ENCODE measurements at places on chromosomes 4 and X.

DNA sequence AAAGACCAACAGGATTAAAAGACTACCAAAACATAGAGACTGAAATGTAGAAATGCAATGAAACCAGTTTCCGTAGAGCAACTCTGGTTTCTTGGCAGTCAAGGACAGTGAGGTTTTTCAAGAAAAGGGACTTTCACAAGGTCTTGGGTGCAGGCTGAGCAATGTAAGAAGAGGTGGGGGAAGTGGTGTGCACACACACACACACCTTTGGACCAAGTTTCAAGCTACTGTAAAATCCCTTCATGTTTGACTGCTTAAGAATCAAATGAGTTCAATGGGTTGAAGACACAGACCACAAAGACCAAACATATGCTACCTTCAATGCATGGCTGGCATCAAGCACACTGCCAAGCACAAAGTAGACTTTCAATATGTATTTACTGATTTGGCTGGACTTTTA is 17.8 kb upstream of the MCF2 start:
- DNase-seq, result no peak

- no peak for DNase-seq
These were observed 680.8 kb downstream of the RPA4 start for GRCh38 chrX:97564496-97564895.

DNA sequence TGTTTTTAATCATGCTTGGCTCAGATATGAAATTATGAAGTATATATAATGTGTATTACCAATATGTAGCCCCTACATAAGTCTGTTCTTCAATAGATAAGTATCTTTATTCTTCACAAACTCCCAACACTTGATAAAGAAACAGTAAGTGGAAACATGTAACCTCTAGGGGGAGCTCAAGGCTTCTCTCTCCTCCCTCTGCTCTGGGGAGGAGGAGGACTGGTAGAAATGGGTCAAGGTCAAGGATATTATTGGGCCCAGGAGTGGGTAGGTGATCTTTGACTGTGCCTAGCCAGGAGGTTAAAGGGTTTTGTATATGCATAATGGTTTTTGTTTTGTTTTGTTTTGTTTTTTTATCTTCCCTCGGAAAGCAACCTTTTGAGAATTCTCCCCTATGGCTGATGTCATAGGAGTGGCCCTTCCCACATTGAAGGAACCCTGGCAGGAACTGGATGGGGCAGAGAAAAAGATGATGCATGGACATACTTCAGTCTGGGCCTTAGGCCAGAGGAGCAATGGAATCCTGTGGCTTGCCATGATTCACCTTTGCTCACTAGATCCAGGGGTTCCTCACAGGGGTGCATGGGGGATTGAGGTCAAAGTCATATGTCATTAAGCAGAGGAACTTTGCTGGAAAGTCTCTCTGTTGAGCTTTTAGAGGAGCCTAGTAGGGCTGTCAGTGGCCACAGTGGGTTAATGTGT is 460.3 kb downstream of the MID1IP1 start:
- no peak for DNase-seq

DNA sequence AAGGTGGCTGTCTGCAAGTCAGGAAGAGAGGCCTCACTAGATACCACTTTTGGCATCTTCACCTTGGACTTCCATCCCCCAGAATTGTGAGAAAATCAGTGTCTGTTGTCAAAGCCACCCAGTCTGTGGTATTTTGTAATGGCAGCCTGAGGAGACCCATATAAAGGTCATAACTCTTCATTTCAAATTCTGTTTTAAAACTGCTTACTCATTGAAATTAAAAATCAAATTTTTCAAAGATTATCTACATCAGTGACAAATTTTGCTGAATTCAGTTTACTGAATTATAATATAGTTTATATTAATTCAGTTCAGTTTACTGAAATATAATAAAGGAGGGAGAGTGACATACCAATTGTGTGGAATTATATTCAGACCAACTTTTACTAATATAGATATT is 133.1 kb upstream of the IL15 start:
- no peak for DNase-seq

- DNase-seq, result no peak
These were observed 14.0 kb upstream of the ARHGAP10 start for GRCh38 chr4:147717878-147718277.

DNA sequence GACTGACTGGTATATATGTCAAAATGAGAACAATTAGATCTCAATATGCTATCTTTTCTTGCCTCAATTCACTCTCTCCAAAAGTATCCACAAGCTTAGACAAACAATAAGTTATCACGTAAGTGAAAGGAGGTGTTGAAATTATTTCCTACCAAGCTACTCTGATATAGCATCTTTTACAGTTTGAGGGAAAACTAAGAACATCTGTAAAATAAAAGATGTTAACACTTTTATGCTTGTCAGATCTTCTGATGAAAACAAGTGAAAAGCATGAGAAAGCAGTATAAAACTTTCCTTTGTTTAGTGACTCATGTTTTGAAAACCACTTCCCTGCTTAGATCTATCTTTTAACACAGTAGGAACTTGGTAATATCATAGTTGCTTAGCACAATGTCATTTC is 8.4 kb upstream of the MAB21L2 start:
- DNase-seq, result no peak

- no peak for DNase-seq
These were observed 39.9 kb downstream of the PSAPL1 start for GRCh38 chr4:7394681-7395451.

DNA sequence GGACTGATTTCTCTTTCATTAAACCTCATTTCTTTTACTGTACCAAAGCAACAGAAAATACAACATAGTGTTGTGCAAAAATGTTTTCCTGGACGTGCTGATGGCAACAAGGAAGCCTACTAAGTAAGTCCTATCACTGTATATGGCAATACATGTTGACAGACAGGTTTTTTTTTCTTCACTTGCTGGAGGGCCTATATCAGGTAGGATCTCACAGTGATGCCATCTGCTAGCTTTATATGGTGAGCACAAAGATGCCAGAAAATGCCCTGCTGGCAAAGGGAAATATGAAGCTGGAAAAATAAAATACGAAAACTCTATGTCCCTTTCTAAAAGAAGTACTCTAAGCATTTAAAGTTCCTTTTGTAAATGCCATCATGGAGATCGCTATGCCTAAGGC is 119.0 kb upstream of the PDLIM3 start:
- no peak for DNase-seq
